ENCODE measurements at places on chromosomes 2 and 18.

DNA sequence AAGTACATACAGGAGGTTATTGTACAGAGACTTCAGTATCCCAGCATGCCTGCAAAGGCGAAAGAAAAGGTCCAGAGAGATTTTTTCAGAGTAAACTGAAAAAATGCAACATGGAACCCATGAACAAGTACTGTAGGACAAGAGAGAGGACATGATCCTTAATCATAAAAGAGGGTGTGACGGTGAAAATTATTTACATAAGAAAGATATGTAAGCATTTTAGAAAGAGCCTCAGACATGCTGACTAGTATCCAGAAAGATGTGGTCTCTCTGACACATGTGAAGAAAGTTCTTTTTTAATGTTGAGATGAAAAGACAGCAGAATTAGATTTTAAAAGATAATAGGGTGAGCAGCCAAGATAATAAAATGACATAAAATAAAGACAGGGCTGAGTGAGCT is 262.0 kb downstream of the NCKAP5 start:
- DNase-seq = no peak

DNA sequence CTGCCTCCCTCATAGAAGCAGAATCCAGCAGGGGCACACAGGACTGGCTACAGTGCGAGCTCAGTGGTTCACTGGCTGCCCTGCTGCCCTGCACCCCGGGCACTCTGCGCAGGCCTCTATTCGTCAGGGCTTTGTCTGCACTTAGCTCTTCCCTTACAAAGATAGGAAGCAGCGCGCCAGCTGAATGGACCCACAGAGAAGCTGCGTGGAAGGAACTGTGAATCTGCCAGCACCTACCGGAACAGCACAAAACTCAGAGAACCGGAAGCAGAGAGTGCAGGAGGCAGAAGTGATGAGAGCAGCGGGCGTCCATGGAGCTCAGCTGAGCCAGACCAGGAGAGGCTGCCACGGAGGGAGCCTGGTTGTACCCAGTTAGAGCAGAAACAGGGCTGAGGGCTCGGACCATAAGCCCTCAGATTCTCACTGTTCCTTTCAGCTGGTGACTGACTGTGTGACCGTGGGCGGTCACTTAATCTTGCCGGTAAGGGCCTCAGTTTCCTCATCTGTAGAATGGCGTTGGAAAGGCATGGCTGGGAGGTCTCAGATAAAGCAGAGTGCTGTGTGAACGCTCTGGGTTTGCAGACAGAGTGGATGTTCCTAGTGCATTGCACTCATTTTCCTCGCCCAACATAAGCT is 23.1 kb upstream of the SLC66A3 start:
- no peak for DNase-seq

DNA sequence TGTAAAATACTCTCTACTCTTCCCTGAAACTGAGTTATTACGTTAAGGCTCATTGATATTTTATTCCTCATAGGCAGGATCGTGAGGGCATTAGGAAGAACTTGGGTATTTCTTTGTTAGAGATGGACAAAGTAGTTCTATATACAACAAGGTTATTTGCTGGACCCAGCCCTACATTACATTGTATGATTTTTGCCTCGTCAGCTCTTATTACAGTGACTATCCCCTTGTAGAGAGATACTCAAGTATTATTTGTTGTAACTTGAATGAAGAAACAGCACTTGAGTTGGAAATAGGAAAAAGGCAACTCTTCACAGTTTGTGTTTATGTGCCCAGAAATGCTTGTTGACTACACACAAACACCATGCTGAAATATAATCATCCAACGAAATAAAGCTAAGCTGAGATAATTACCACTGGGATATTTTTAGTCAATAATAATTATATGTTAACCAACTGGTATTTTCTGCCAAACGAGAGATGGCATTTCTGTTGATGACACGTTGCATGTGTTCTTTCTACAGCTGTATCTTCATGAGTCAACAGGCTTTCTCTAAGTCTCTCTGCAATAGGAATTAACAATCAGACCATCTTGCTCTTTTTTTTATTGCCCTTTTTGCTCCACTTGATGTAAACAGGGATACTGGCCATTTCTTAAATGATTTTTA is 947.6 kb downstream of the DPP10 start:
- DNase-seq = no peak

DNA sequence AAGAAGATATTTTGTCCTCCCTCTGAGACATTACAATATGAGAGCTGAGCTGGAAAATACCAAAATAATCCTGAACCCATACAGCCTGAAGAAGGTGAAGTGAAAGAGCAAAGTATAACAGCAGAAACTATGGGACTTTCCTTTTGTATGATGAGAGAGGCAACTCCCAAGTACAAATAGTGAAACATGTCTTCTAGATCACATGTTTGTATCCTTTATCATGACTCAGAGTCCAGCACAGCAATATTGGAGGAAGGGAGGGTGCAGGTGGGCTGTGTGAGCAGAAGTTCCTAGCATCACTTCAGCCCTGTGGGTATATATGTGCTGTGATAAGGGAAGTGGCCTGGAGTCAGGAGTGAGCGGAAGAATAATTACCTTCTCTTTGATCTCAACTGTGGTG is 265.6 kb upstream of the NRXN1 start:
- no peak for DNase-seq

- peak; percentile 71 for DNase-seq
These were observed 1.1 kb upstream of the SLC14A1 start for GRCh38 chr18:45722899-45723298.

Measured in stimulated activated CD4-positive, alpha-beta T cell treated with anti-CD3 and anti-CD28 coated beads, Interleukin-4, amount 100 ng/mL, for 24 hours (primary cell).